ENCODE measurements at places on chromosomes 16 and 17.
A peak's percentile ranks its signal among the peaks of the same experiment; 100 is the strongest.

GRCh38 chr17:31200287-31200686 lies 96.8 kb downstream of the OMG start:
- no peak for DNase-seq

GRCh38 chr17:55301521-55302406 lies 37.0 kb downstream of the HLF start:
- DNase-seq: no peak

DNA sequence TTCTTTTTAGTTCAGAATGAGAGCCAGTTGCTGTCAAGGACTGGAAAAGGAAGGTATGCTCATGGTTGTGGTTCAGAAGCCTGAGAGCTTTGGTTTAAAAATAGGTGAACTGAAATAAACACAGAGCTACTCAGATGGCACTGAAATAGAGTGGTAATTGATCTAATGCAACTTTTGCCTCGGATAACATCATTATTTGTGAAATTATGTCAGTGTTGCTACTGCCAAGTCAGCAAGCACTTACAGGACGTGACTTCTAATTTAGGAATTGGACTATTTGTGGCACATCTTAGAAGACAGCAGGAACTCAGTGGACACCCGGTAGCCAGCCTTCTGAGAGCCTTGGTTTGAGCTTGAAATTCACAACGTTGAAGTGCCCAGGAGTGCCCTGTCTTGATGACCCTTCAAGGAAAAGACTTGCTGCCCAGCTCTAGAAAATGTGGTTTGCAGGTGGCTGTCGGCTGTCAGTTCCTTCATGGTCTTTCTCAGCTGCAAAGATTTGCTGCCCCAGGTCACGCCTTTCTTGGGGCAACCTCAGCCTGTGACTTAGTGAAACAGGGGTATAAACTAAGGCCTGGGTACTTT lies 42.0 kb upstream of the XYLT1 start:
- no peak for DNase-seq

DNA sequence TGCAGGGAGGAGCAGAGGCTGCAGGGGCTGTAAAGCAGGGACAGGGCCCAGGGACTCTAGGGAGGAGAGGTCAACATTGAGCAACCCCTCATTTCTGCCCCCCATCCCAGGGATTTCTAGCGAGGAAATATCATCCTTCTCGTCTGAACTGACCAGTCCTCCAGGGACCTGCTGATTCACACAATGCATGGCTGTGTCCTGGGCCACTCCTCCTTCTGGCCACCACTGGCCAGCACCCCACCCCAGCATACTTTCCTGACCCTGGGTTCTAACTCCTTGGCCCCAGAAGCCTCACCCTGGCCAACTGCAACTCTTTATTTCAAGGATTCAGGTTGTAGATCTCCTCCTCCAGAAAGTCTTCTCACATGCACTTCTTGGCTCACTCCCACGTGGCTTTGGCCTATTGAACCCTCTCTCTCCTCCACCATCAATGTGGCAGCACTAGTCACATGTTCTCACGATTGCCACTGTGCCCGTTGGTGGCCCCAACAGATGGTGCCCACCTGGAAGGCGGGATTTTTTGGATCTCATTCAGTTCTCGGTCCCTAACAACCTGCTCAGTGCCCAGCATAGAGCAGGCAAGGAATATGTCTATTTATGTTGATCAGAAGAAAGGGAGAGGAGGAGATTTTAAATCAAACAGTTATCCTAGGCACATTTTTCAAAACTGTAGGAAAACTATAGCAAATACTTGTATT lies 41.5 kb downstream of the CUEDC1 start:
- DNase-seq: no peak

DNA sequence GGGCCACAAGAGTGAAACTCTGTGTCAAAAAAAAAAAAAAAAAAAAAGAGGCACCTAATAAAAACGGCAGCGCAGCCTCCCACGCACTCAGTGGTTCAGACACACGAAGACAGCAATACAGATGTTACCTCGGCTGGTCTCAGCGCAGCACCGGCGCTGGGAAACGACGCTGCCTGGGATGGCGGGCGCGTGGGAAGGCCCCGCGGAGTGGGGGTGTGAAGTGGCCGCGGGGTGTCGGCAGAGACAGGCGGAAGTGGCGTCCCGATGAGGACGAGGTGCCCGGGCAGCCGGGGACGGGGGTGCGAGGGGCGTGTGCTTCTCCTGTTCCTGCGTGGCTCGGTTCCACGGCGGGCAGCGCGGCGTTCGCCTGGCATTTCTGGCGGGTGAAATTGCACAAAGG lies 179.4 kb downstream of the BANP start:
- DNase-seq: no peak

- no peak for DNase-seq
Measured at GRCh38 chr16:87964049-87964659, 12.9 kb downstream of the BANP start.

DNA sequence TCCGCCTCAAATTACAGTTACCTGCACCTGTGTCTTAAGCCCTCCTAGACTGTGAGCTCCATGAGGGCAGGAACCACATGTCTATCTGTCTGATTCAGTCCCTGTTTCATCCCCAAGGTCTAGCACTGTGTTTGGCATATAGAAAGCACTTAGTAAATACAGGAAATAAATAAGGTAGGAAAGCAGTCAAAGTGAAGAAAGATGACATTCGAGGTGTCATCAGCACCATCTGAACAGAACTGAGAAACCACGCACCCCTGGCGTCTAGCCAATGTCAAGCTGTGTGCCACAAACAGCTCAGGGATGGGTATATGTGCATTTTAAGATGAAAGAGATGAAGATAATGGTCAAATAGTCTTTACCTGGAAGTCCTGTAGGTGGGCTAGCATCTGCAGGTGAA lies 79.6 kb upstream of the ATP2A3 start:
- DNase-seq: no peak

GRCh38 chr17:60594734-60595133 lies 5.3 kb upstream of the PPM1D start:
- DNase-seq: no peak

DNA sequence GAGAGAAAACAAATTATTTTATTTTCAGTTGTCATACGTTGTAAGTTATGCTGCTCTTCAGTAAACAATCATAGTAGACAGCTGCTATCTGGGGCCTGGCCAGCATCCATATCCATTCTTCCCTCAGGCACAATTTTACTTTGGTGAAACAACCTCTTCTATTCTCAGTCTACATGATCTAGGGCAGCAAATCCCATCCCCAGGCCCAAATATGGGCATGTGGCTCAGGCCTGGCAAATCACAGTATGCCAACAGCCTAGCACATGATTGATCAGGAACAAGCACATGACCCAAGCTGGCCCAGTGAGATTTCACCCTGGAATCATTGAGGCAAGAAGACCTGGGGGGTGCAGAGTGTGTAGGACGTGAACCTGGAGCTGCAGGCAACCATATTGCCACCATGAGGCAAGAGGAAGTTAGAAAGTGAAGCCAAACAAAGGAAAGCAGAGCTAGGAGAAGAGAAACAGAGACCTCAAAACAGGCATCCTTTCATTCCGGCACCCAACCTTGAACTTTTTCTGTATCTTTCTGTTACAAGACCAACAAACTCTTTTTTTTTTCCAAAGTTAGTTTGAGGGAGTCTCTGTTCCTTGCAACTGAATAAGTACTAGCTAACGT lies 10.3 kb upstream of the ABCC12 start:
- no peak for DNase-seq

GRCh38 chr17:56887105-56887504 lies 26.7 kb downstream of the TRIM25 start:
- DNase-seq: no peak

- no peak for DNase-seq
Measured at GRCh38 chr16:29763326-29763725, 14.7 kb upstream of the ZG16 start.

DNA sequence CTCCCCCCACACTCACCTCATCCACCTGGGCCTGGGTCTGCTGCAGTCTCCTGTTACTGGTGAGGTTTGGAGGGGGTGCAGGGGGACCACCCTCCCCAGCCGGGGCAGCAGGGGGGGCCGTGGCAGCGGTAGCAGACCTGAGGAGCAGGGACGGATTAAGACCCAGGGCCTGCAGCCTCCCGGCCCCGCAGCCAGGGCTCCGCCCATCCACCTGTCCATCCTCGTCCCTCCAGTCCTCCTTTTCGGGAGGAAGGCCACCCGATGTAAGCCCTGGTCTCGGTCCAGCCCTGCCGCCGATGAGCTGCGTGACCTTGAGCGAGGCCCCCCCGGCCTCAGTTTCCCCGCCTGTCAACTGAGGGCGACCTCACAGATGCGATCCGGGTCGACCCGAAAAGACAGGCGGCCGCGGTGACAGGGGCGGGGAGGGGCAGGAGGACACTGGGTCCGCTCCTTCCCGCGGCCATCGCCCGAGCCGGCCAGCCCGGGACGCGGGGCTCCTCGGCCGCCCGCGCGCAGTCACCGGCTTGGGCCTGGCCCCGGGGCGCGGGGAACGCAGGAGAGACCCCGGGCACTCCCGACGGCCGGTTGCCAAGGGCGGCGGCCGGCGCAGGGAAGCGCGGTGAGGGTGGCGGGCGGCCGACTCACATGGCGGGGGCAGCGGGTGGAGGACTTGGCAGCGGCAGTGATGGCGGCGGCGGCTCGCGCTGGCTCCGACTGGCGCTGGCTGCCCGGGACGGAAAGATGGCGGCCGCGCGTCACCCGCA lies at the start of gene VAMP2:
Gene VAMP2 (minus strand): TSS at position 716 of the 764 bp plus-strand sequence. CDS start 69 bp downstream, at position 647.
- DNase-seq: peak; percentile 79

DNA sequence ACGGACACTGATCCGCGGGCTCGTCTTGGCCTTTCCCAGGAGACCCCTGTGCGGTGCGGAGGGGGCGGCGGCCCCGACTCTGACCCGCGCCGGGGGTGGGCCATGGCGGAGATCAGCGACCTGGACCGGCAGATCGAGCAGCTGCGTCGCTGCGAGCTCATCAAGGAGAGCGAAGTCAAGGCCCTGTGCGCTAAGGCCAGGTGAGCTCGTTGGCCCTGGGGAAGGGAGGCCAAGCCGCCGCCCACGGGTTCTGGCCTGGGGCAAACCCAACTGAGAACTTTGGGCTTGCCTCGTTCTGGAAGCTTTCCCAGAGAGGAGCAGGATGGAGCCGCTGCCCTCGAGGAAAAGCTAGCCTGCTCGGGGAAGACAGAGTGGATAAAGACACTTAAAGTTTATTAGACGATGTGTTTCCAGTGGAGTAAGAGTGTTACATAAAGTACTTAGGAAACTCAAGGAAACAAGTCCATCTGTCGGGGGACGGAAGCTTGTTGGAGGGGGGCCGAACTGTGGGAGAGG lies 540 bp downstream of the PPP4C start:
- no peak for DNase-seq

- DNase-seq: no peak
Measured at GRCh38 chr16:81435103-81435502, 9.5 kb upstream of the CMIP start.

DNA sequence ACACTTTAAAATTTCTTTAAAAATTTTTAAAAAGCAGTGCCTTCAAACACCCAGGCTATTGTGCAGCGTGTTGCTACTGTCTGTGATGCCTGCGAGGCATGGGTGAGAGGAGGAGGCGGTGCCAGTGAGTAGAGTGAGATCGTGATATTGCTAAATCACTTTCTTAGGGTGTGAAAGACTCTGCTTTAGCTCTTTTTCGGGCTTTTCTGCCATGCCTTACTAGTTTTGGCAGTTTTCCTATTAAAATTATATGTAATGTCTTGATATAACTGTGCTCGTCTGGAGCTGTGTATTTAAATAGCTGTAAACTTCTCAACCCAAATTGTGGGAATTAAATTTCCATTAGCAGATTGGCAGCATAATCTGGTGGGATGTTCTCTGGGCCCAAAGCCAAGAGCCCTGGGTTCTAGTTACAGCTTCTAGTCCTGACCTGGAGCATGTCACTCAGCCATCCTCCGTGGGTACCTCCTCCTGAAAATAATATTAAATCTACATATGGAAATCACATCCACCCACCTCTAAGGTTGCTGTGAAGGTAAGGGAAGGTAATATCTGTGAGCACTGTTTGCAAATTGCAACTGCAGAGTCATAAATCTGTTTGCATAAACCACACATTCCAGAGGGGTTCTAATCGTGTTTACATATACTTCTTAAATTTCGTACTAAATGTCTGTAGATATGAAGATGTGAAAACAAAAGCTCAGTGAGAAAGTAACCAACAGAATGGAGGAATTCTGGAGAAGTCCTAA lies 264.3 kb upstream of the CACNG5 start:
- no peak for DNase-seq

GRCh38 chr17:4605826-4606225 lies 21.5 kb downstream of the SMTNL2 start:
- DNase-seq: no peak

GRCh38 chr17:27975146-27976011 lies 67.1 kb upstream of the NLK start:
- DNase-seq: no peak

GRCh38 chr16:85879975-85880831 lies 18.8 kb upstream of the IRF8 start:
- DNase-seq: no peak

DNA sequence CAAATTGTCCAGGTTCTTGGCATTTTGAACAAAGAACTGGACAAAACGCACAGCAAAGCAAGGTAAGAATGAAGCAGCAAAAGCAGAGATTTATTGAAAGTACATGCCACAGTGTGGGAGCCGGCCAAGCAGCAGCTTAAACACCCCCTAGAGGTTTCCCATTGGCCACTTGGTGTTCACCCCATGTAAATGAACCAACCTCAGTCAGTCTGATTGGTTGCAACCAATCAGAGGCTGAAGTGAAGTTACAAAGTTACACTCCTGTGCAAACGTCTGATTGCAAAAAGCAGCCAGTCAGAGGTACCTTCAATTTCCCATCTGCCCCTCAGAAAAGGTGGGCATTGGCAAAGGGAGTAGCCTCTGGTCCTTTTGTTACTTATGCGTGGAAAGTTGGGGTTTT lies 8.8 kb upstream of the ZNF263 start:
- no peak for DNase-seq

DNA sequence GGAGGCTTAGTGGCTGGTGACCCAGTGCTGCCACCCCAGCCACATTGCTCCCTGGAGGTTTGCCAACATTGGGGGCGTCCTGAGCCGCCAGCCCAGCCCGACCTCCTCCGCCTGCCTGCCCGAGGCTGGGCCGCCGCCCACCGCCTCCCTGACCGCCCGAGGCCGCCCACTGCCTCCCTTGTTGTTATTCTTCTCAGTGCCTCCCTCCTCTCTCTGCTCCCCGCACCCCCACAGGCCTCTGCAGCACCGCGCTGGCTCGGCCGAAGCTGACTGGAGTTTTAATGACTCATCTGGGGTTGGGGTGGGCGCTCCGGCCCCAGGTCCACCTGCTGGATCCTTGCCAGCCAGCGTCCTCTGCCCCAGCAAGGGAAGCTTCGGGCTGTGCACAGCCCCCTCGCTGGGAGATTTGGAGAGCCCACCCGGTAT lies 102.5 kb downstream of the RBFOX3 start:
- DNase-seq: no peak

GRCh38 chr16:8962393-8963009 lies 1.2 kb downstream of the USP7 start:
- no peak for DNase-seq

All from WTC11 (cell line).